Psoas muscle (tissue), 8 donors: ENCODE measurements at places on chromosomes 5 and 9.

GRCh38 chr5:140367256-140368013, 7.4 kb downstream of the SLC4A9 start:
- no peak for DNase-seq

DNA sequence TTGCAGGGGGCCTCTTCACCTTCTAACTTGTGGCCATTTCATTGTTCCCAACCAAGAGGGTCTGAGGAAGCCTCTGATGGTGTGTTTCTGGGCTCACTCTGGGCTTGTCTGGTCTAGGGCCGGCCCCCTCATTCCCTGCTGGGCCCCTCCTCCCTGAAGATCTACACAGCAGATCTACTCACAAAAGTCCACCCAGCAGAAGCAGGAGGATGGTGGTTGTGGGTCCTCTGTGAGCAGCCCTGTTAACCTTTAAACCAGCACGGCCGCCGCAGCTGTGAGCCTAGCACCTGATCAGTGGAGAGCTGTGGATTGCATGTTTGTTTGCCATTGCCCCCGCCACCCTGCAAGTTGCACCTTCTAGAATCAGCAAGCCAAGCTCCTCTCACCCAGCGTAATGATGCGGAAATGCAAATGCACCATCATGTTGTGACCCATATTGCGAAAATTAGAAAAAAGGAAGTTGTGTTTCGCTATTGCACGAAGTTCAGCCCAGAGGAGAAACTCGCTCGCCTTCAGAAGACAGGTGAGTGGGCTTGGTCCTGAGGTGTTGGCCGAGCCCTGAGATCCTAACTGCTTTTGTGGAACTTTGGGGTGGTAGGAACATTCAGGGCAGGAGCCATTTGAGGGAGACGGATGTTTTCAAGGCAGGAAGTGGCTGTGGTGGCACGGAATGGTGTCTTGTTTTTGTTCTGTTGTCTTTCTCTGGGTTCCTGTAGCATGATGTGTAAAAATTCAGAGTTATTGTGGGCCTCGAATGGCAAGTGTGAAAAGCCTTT, 16.7 kb downstream of the FGD3 start:
- DNase-seq, result no peak

DNA sequence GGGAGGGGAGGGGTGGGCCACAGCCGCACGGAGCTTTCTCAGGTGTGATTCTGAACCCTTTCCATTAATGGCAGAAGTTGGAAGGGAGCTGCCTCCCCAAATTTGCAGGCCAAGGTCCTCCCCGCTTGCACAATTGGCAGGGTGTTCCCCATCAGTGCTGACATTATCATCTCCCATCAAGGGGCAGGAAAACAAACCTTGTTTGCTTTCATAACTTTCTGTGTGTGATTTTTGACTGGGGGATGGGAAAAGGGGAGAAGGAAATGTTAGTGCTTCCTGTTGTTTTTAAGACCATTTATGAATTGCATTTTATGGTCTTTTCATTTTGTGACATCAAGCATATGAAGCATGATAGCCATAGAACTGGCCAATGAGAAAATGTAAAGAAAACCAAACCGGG, 242.2 kb downstream of the GOLPH3 start:
- no peak for DNase-seq

DNA sequence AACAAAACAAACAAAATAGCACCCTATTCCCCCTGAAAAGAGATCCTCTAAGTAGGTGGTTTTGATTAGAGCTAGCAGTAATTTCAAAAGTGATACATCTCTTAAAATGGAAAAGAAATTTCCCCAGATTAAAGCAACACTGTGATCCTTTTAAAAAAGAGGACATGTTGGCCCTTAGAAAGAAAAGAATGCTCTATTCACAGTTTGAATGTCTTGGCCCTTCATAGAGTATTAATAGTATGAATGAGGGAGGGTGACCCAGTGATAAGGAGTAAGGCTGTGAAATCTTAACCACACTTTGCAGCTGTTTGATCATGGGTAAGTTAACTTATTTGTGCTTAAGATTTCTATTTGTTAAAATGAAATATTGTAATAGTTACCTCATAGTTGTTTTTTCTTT, 467.7 kb upstream of the MEF2C start:
- DNase-seq, result no peak

DNA sequence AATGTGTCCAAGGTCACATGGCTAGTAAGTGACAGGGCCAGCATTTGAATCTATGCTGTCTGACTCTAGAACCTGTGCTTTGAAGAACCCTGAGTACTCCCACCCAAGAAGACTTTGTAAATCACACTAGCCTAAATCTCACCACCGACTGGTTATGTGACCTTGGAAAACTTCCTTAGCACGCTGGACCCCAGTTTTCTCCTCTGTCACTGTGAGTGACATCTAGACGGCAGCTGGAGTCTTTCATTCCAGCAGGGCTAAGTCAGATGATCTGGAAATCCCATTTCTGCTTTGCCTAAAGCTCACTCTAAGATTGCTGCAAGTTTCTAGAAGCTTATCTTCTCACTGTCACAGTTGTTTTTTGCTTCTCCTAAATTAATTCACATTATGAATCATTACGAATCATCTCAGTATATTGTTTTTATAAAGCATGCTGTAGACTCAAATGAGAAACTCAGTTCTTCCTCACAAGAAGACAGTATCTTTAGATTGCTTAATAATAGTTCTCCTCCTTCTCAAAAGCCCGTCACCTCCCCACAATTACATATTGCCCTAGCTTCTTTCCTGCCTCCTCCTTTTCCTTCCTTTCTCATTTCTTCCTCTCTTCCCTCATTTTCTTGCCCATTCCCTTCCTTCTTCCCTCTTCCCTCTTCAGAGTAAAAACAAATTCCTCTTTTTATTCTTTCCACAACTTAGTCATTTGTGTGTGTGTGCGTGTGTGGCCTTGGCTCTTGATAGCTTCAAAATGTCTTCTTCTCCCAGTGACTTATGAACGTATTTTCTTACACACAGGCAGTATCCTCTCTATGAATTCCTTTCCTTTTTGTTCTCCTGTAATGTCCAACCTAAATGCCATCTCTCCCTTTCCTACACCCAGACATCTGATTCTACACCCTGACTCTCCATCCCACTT, 16.8 kb downstream of the ALDOB start:
- DNase-seq, result no peak

DNA sequence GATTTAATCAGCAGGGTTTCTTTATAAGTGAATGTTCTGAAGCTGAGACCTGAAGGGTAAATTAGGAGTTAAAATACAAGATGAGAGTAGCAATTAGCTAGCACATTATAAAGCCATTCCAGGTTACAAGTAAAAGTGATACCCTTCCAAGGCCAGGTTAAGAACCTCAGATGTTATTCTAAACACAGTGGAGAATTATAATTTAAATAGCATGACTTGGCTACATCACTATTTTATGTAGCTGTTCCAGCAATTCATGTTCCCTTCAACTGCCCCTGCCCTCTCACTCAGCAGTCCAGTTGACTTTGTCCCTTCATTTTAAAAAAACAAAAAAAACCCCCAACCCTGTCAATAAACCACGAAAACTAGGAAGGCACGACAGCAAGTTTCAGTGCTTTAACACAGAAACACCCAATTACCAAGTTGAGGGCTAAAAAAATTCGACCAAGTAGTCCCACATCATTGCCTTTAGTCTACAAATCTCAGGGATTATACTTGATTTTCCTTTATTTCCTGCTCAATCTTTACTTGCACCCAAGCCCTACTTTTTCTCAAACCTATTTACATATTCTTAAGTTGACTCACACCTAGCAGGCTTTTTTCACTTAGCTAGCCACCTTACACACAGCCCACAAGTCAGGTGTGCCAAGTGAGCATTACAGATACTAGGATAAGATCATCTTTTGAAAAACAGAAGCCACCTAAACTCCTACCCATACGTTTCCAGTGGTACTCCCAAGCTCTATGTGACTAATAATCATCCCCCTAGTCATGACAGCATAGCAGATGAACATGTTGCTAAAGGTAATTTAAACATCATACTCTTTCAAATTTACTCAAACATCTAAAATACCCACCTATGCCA, 3.4 kb downstream of the RPL37 start:
- DNase-seq, result no peak

GRCh38 chr5:86917117-86917579, 299.4 kb downstream of the COX7C start:
- no peak for DNase-seq

DNA sequence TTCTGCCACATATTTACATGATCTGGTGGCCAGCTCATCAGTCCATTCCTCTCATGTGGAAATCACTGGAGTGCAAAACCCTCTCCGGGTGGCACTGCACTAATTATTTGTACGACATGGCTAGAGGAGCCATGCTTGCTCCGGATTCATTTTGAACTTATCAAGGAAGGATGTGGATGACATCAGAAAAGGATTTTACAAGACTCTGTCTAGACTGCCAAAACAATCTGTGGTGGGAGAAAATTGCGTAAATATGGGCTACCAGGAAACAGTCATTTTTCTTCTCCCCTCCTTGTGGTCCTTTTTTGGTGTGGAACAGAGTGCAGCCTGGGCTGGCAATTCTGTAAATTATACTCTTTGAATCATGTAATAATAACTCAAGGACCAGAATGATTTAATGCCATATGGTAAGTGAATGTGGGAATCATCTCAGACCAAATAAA, 123.4 kb upstream of the IFNE start:
- no peak for DNase-seq

GRCh38 chr5:67192719-67193438, 3.7 kb downstream of the CD180 start:
- no peak for DNase-seq
